Spinal cord (tissue), 10 donors: ENCODE measurements at places on chromosomes 4 and X. TPM values are rescaled to one million over a fixed set of nuclear protein-coding genes. Genes with fewer than 3 reads are reported as not detected.

Gene NEXMIF
- 23.9 TPM for total RNA-seq

Gene PLCXD1
- 28.6 TPM for total RNA-seq

DNA sequence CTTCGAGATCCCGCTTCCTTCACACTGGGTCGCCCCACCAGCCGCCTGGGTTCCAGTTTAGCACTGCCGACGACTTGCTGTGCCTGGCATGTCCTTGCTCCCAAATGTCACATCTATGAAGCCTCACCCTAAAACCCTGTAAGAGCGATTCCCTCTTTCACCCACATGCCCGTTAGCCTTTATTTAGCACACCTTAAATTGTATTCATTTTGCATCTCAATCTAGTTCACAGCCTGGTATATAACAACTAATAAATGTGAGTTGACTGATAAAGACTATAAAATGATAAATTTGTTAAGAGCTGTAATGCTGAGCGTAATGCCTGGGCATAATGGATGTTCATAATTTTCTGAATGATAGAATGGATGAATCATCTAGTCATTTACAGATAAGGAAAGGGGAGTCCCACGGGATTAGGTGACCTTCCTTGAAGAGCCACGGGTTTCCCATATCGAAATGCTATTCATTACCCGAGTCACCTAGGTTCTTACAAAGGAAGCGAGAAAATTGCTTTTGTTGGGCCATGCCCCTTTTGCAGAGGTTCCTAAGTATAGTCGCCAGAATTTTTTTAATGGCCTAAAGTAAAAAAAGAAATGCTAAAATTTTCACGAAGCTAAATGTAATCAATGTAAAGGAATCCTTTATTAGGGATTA, 1.1 kb upstream of the AP1S2 start:
- H3K4me3 ChIP-seq: peak overlapping the region; percentile 64
- H3K36me3 ChIP-seq: no peaks in the 10 kb centered on the region
- peak overlapping the region; percentile 92 for H3K27ac ChIP-seq
- peaks cover 10% of the 10 kb centered on the region for H3K4me1 ChIP-seq

- H3K4me3 ChIP-seq: no peak overlapping the region
- no peak for DNase-seq
- no peaks in the 10 kb centered on the region for H3K36me3 ChIP-seq
- H3K27me3 ChIP-seq: no peaks in the 10 kb centered on the region
Observed at GRCh38 chr4:105060628-105061027, 86.0 kb upstream of the TET2 start.

- no peak for DNase-seq
- H3K27ac ChIP-seq: no peak overlapping the region
- H3K4me1 ChIP-seq: no peaks in the 10 kb centered on the region
- H3K27me3 ChIP-seq: no peaks in the 10 kb centered on the region
Observed at GRCh38 chr4:75308049-75308448, 206.2 kb downstream of the RCHY1 start.

DNA sequence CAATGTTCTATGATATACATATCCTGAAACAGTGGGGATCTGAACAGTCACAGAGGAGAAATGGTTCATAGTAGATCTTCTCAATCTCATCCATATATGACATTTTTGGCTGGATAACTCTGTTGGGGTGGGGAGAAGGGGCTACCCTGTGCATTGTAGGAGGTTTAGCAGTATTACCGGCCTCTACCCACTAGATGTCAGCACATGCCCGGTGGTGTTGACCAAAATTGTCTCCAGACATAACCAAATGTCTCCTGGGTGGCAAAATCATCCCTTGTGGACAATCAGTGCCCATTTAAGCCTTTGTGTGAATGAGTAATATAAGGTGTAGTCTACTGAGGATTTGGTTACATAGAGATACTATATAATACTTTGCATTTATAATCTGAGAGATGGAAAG, 89.9 kb downstream of the PLS3 start:
- no peaks in the 10 kb centered on the region for H3K4me1 ChIP-seq
- H3K27ac ChIP-seq: no peak overlapping the region
- H3K4me3 ChIP-seq: no peak overlapping the region
- peaks cover 18% of the 10 kb centered on the region for H3K27me3 ChIP-seq
- no peaks in the 10 kb centered on the region for H3K36me3 ChIP-seq

DNA sequence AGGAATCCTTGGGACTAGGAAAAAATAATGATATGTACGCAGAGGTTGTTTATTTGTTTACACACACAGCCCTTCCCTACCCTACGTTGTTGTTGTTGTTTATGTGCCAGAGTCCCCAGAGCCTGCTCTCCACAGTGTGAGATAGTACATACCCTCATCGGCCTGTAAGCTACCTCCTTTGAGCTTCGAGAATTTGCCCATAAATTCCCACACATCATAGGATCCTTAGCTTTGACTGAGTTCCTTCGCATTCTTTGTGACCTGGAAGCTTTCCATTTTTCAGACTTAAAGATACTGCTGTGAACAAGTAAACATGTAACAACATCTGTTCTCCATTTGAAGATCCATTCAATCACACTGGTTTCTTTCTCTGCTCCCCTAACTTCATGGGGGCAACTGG, 114.5 kb downstream of the IRF2 start:
- H3K4me3 ChIP-seq: no peak overlapping the region
- no peak for DNase-seq
- H3K36me3 ChIP-seq: no peaks in the 10 kb centered on the region
- peaks cover 2% of the 10 kb centered on the region for H3K4me1 ChIP-seq
- no peaks in the 10 kb centered on the region for H3K27me3 ChIP-seq

- DNase-seq: no peak
- no peaks in the 10 kb centered on the region for H3K36me3 ChIP-seq
- H3K27ac ChIP-seq: no peak overlapping the region
- H3K4me1 ChIP-seq: peaks cover 31% of the 10 kb centered on the region
Observed at GRCh38 chr4:150584111-150584915, 2.4 kb downstream of the MAB21L2 start.

Gene OPN1MW2
- not detected for total RNA-seq

Gene ENPP6
- total RNA-seq: 31.6 TPM

- H3K36me3 ChIP-seq: no peaks in the 10 kb centered on the region
- no peak for DNase-seq
- peak overlapping the region; percentile 42 for H3K4me3 ChIP-seq
- peaks cover 53% of the 10 kb centered on the region for H3K4me1 ChIP-seq
- H3K27me3 ChIP-seq: peaks cover 100% of the 10 kb centered on the region
Observed at GRCh38 chr4:173522951-173523395, 7.1 kb downstream of the HAND2 start.

DNA sequence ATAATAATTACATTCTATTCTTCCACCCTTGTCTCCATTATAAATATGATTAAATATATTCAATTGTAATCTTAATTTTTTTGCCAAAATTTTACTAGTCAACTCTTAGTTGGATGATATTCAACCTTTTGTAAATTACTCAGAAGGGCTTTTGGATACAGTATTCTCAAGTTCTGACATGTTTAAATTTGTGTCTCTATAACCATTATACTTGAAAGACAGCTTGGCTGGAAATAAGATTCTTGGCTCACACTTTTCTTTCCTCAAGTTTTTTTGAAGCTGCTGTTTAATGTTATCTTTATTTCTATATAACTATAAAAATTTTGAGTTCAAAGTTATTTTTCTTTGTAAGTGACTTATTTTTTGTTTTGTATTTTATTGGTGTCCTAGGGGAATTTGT, 214.4 kb downstream of the ARAP2 start:
- H3K27ac ChIP-seq: no peak overlapping the region
- no peak overlapping the region for H3K4me3 ChIP-seq
- no peaks in the 10 kb centered on the region for H3K36me3 ChIP-seq
- no peaks in the 10 kb centered on the region for H3K4me1 ChIP-seq
- no peak for DNase-seq

Gene IL21
- not detected for total RNA-seq

Gene RRH
- total RNA-seq: 0.79 TPM

Gene NWD2
- total RNA-seq: 10.3 TPM

DNA sequence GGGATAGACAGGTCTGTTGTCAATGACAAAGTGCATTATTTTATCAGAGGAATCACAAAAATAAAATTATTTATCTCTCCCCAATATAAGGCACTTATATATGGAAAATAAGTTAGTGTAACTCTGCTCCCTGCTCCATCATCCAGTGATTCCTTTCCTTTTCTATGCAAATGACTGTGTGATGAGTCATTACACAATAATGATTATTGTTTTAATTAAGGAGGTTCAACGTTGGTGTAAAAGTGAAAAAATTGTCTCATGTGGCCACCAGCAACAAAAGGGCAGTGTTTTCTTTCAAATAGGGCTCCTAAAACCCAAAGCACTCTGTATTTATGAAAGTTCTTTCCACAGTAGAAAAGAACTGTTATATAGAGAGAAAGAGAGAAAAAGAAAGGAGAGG, 16.7 kb downstream of the SLC7A11 start:
- H3K4me1 ChIP-seq: no peaks in the 10 kb centered on the region
- H3K27ac ChIP-seq: peak overlapping the region; percentile 33
- DNase-seq: no peak
- H3K4me3 ChIP-seq: no peak overlapping the region

DNA sequence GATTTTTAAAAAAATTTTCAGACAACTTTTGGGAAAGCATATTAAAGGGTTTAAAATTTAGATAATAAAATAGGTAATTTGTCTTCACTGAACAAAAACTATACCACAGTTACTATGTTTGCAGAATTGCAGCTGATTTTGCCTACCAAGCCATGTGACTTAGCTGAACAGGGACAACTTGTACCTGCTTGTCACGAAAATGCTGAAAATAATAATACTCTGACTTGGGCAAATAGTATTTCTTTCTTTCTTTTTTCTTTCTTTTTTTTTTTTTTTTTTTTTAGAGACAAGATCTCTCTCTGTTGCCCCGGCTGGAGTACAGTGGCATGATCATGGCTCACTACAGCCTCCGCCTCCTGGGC, 225.2 kb upstream of the PPP1R2C start:
- peaks cover 2% of the 10 kb centered on the region for H3K27me3 ChIP-seq
- H3K36me3 ChIP-seq: no peaks in the 10 kb centered on the region
- no peak overlapping the region for H3K27ac ChIP-seq
- no peaks in the 10 kb centered on the region for H3K4me1 ChIP-seq
- H3K4me3 ChIP-seq: no peak overlapping the region
- no peak for DNase-seq

Gene MAGEA8
- total RNA-seq: not detected

GRCh38 chrX:126393284-126393683, 159.3 kb downstream of the DCAF12L1 start:
- DNase-seq: no peak
- no peaks in the 10 kb centered on the region for H3K4me1 ChIP-seq
- H3K4me3 ChIP-seq: no peak overlapping the region
- no peaks in the 10 kb centered on the region for H3K36me3 ChIP-seq
- no peak overlapping the region for H3K27ac ChIP-seq

Gene UGT2B15
- not detected for total RNA-seq

- H3K27ac ChIP-seq: no peak overlapping the region
- H3K27me3 ChIP-seq: no peaks in the 10 kb centered on the region
- H3K4me1 ChIP-seq: no peaks in the 10 kb centered on the region
- peaks cover 9% of the 10 kb centered on the region for H3K36me3 ChIP-seq
- H3K4me3 ChIP-seq: no peak overlapping the region
Observed at GRCh38 chr4:86243750-86244149, 116.1 kb downstream of the MAPK10 start.

- no peaks in the 10 kb centered on the region for H3K36me3 ChIP-seq
- no peaks in the 10 kb centered on the region for H3K27me3 ChIP-seq
- H3K4me1 ChIP-seq: no peaks in the 10 kb centered on the region
- no peak overlapping the region for H3K27ac ChIP-seq
- no peak for DNase-seq
Observed at GRCh38 chr4:112765317-112765974, 128.5 kb downstream of the LARP7 start.

GRCh38 chr4:168634276-168634802, 137.5 kb downstream of the PALLD start:
- peaks cover 7% of the 10 kb centered on the region for H3K4me1 ChIP-seq
- H3K4me3 ChIP-seq: peak overlapping the region; percentile 22
- peak overlapping the region; percentile 17 for H3K27ac ChIP-seq
- no peaks in the 10 kb centered on the region for H3K36me3 ChIP-seq
- H3K27me3 ChIP-seq: peaks cover 12% of the 10 kb centered on the region

GRCh38 chr4:91963486-91963885, 340.3 kb upstream of the GRID2 start:
- no peaks in the 10 kb centered on the region for H3K4me1 ChIP-seq
- DNase-seq: no peak
- no peak overlapping the region for H3K4me3 ChIP-seq
- H3K27ac ChIP-seq: no peak overlapping the region

Gene BMX
- 1.4 TPM for total RNA-seq

Gene KLHL15
- 16.3 TPM for total RNA-seq

Gene IRF2
- total RNA-seq: 27.8 TPM

- H3K27ac ChIP-seq: no peak overlapping the region
- no peaks in the 10 kb centered on the region for H3K36me3 ChIP-seq
- DNase-seq: no peak
- H3K27me3 ChIP-seq: peaks cover 4% of the 10 kb centered on the region
Observed at GRCh38 chrX:81377329-81377728, 175.4 kb downstream of the SH3BGRL start.
